ENCODE measurements at places on chromosomes 7 and 10. TPM values are rescaled to one million over a fixed set of nuclear protein-coding genes. Genes with fewer than 3 reads are reported as not detected.

Gene EBLN1
- not detected for total RNA-seq

Gene SLC26A5
- total RNA-seq = 1.6 TPM

Gene C10orf62
- not detected for total RNA-seq

- no peak for DNase-seq
Measured at GRCh38 chr7:84021292-84021908, 173.2 kb downstream of the SEMA3A start.

GRCh38 chr10:99659868-99660366 lies 608 bp downstream of the ENTPD7 start:
- DNase-seq = no peak

GRCh38 chr10:126252884-126253610 lies 135.2 kb downstream of the ADAM12 start:
- peak; percentile 51 for DNase-seq

Data from urinary bladder (tissue), 4 donors.